Activated naive CD8-positive, alpha-beta T cell treated with anti-CD3 and anti-CD28 coated beads for 36 hours (primary cell): ENCODE measurements at places on chromosomes 5 and 9. TPM values are rescaled to one million over a fixed set of nuclear protein-coding genes. Genes with fewer than 3 reads are reported as not detected.

DNA sequence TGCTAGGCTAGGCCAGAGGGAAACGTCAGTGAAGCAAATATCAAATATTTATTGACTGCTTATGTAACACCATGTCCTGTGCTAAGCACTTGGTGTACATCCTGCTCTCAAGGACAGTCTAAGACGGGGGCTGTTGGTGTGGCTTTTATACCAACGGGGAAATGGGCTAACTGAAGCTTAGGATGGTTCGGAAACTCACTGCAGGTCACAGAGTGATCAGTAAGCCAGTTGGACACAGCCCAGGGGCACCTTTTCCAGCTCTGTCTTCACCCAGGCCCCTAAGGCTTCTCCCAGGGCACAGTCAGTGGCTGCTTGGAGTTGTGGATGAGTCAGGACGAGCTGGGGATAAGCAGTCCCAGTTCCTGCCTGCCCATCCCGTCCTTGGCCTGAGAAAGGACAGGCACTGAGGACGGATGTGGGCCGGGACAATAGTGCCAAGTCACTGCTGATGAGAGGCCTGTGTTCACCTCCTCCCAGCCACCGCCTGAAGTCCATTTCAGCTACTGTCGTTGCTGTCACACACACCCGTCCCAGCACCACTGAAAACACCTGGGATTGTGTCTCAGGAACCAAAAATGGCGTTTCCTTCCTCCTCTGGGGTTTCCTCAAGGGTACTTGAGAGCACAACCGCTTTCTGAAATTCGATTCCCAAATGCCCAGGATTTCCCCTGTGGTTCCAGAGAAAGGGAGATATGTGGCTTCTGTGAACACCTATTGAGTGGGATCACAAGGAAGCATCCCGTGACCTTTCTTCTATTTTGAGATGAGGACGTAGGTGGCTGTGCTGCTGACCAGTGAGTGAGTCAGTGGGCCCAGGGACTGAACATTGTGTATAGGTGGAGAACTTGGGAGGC is 17.5 kb upstream of the SPRY4 start:
- no peak for DNase-seq

DNA sequence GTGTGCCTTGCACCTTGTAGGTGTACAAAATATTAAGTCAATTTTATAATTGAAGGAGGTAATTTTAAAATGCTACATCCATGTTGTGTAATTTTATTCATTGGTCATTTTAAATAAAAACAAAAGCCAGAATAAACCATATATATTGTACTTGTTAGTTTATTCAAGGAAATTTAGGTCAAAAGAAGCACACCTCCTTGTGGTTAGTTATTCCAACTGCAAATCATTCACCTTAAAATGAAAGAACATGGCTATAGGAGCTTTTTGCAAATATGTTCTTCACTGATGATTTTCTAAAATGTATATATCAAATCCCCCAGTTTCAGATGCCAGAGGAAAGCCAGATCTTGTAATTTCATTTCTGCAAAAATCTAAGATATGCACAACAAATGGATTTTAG is 5.4 kb upstream of the MOCS2 start:
- no peak for DNase-seq

GRCh38 chr5:90093751-90094485 is 315.6 kb downstream of the CETN3 start:
- no peak for DNase-seq

GRCh38 chr5:147400881-147401280 is 109.0 kb downstream of the DPYSL3 start:
- DNase-seq = no peak

CNTNAP3 gene
- total RNA-seq = not detected

DNA sequence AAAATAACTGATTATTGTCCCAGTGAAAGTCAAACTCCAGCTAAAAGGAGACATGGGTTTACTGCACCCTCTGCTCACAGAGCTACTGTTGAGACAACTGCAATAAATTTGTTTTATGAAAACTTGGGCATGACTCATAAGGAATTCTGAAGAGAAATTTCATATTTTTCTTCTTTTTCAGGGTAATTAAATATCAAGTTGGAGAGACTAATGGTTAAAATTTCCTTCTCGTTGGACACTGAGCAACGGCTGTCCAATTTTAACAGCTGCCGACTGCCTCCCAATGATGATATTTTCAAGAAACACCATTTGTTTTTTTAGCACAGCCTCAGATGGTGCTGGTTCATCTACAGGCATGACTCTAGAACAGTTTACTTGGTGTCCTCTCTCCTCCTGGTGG is 259.2 kb upstream of the RGMB start:
- no peak for DNase-seq

DNA sequence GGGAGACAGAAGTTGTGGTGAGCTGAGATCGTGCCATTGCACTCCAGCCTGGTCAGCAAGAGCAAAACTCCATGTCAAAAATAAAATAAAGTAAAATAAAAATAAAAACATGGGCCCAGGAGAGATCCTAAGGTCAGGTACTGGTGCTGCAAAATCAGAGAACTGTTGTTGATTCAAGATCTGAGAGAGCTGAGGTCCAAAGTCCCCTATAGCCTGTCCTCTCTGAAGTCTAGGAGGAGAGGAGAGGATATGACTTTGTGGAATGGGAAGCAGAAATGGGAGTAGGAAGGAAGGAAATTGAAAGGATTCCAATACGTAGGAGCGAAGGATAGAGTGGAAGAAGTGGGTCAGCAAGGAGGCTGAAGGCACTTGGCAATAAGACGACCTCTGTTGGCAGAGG is 4.6 kb upstream of the OR1L4 start:
- DNase-seq = no peak

CBY3 gene
- total RNA-seq = 0.68 TPM

SURF4 gene
- 198 TPM for total RNA-seq

ACTBL2 gene
- not detected for total RNA-seq

DNA sequence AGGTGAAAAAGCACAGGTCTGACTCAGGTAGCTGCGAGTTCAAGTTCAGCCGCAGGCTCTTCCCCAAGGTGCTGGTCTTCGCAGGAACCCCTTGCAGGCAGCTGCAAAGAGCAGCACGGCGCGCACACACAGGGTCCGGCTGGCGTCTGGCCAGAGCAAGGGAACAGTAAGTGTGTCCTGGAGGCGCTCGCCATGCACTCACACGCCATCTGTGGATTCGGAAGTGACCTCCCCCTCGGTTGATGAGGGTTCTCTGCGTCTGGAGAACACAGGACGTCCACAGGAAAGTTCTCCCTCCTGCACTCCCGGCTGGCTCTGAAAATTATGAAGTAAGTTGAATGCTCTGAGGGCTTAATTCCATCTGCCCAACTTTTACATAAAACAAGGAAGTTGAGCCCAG is 14.0 kb upstream of the EGFL7 start:
- no peak for DNase-seq

DNA sequence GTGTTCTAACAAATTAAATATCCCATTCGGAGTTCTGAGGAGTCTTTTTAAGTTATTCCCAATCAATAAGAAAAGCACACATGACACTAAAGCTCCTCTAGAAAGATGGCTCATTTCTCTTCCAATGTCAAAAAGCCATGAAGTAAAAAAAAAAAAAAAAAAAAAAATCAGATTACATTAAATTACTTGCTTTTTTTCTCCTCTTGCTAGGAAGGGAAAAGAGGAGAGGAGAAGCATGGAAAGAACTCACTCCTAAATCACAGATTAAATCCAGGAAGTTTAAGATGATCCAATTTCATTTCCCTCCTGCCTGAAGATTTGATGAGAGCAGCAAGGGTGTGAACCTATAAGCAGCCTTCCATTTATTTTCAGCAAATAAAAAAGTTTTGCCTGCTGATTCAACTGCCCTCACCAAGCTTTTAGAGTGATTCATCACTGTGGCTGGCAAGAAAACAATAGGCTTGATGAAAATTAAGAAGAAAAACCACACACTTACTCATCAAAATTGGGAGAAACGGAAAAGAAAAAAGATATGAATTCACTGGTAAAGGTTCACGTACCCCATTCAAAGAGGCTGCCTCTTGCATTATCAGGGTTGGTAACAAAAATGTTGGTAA is 19.7 kb downstream of the MYO10 start:
- no peak for DNase-seq

DNA sequence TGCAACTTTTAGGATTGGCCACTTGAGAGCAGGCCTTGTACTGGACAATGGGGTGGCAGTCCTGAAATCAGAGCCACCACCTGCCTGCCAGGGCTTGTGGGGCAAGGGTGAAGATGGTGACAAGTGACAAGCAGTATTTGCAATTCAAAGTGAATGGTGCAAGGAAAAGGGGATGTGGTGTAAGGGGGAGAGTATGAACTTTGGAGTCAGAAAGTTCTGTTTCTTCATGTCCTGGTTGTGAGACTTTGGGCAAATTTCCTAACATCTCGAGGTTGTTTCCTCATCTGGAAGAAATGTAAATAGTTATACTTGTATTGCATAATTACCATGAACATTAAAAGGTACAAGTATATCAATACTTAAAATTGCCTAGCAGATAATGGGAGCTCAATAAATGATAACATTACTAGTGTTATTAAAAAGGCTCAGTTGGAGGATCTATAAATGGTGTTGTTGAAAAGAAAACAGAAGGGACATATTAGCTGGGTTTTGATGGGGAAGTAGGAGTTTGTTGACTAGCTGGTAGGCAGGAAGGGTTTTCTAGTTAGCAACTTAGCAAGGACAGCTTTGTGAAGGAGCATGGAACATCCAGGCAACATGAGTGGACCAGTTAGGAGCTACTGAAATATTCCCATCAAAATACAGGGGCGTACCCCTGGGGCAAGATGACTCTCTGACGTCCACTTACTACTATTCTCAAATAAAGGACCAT is 21.3 kb upstream of the MEGF9 start:
- no peak for DNase-seq

- DNase-seq = no peak
Measured at GRCh38 chr5:133121080-133121479, 69.3 kb downstream of the HSPA4 start.

DNA sequence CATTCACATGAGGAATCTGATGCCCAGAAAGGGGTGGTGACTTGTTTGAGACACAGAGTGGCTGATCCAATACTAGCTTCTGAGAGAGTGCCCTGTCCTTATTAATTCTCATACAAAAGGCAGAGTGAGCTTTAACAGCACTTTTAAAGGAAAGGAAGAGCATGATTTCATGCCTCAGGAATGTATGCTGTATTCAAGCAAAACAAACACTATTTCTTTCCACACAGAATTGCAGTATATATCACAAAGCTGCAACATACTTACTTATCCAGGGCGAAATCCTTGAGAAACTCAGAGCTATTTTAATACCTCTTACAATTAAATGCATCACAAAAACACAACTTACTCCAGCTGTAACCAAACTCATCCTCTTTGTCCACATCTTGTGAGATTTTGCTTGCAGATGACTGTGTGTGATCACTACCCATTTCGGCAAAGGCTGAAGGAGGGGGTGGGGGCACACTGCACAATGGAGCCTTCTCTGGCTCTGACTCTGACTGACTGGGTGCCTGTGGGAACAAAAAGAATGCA is 139.8 kb downstream of the MPDZ start:
- no peak for DNase-seq

SPINK6 gene
- not detected for total RNA-seq

GRCh38 chr5:32520972-32521371 is 64.4 kb upstream of the SUB1 start:
- DNase-seq = no peak

GRCh38 chr5:92769978-92770377 is 811.0 kb downstream of the NR2F1-AS1 start:
- DNase-seq = no peak

SARDH gene
- total RNA-seq = 2.7 TPM

GABRA1 gene
- total RNA-seq = not detected

GRCh38 chr9:111598733-111599091 is 735 bp downstream of the PTGR1 start:
- peak; percentile 2 for DNase-seq

GRCh38 chr5:173056783-173057061 is 570 bp downstream of the CREBRF start:
- DNase-seq = no peak

TRIM52 gene
- 11.2 TPM for total RNA-seq

- DNase-seq = no peak
Measured at GRCh38 chr5:1101961-1102713, 9.7 kb downstream of the SLC12A7 start.

GRCh38 chr5:157214415-157214814 is 33.8 kb downstream of the ITK start:
- DNase-seq = no peak

CDK5RAP2 gene
- total RNA-seq = 51.7 TPM

PSD2 gene
- not detected for total RNA-seq

ARSI gene
- not detected for total RNA-seq

TXNDC15 gene
- total RNA-seq = 27.2 TPM

BASP1 gene
- 0.66 TPM for total RNA-seq

SLC36A2 gene
- total RNA-seq = not detected

HK3 gene
- total RNA-seq = not detected

DNA sequence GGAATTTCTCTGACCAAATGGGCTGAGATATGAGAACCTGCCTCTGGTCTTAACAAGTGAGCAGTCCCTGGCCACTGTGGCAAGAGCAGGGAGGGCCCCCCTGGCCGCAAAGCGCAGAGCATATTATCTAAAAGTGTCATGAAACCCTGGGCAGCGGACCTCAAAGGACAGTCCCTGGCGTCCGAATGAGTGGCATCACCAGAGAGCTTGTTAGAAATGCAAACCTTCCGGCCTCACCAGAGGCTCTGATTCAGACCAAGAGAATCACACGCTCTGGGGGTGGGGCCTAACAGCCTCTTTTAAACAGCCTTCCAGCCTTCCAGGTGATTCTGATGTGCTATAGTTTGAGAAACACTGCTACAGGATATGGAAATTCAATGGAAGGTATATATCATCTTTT is 10.9 kb downstream of the PTPN3 start:
- DNase-seq = no peak

DNA sequence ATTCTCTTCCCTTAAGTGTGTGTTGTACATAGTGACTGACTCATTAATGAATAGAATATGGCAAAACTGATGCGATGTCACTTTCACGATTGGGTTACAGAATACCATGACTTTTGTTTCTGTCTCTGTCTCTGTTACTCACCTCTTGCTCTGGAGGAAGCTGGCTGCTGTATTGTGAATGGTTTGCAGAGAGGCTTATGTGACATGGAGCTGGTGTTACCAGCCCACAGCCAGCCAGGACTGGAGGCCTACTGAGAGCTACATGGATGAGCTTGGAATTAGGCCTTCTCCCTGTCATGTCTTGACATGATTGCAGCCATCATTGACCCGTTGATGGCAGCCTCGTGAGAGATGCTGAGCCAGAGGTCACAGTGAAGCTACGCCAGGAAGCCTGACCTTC is 161.9 kb downstream of the TAF11L14 start:
- DNase-seq = no peak

DNA sequence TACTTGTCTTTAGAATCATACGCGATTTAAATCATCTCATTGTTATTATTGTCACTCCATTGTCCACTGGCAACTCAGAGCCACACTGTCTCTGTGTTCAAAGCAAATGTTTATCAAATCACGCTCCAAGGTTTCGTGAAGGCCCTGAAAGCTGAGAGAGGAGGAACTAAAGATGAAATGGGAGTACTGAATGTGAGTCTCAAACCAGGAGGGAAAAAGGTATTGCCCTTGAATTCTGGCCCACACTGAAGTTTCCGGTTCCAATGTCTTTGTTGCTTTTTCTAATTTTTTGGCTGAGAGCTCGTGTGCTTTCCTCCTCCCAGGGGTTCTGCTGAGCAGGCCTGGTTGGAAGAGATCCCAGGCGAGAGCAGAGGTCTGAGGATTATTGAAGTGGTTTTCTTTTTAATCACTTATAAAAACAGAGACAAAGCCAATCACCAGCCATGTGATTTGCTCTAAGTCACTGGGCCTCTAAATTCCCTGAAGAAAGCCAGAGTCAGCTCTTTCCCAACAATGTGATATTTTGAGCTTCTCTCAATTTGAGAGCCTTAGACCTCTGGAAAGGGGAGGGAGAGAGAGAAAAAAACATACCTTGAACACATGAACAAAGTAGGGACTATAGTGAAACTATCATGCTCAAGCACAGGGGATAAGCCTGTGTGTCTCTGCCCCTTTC is 420.8 kb upstream of the GRAMD2B start:
- no peak for DNase-seq

GRCh38 chr9:95139126-95139525 is 178.4 kb downstream of the FANCC start:
- DNase-seq = no peak
